ENCODE measurements at places on chromosomes 1 and 21.

- DNase-seq = no peak
These were observed 8.3 kb downstream of the SFPQ start for GRCh38 chr1:35184495-35185199.

- DNase-seq = peak; percentile 87
These were observed 953 bp upstream of the NDUFS2 start for GRCh38 chr1:161200992-161201835.

- DNase-seq = no peak
These were observed 41.7 kb downstream of the UMODL1 start for GRCh38 chr21:42112857-42113256.

GRCh38 chr1:93033029-93033428, 46.1 kb upstream of the MTF2 start:
- peak; percentile 41 for DNase-seq

GRCh38 chr1:216812966-216813365, 89.7 kb upstream of the ESRRG start:
- no peak for DNase-seq

DNA sequence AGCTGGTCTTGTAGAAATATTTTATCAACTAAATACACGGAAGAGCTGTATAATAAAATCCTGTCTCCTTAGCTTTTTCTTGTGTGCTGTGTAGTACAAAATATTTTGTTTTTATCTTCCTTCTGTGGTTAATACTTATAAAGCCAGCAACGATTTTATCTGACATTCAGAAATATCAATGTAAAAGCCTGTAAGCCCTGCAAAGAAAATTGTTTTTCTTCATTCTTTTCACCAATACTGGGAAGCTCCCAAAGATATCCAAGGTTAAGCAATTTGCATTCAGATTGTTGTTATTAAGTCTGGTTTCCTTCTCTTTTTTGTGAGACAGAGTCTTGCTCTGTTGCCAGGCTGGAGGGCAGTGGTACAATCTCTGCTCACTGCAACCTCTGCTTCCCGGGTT, 38.0 kb upstream of the KIF26B start:
- no peak for DNase-seq

GRCh38 chr1:119347858-119348257, 20.7 kb upstream of the HAO2 start:
- DNase-seq = peak; percentile 93

- DNase-seq = no peak
These were observed 279.7 kb downstream of the FAM72C start for GRCh38 chr1:143691971-143692529.

GRCh38 chr1:245465666-245466065, 310.9 kb downstream of the KIF26B start:
- DNase-seq = no peak

- DNase-seq = no peak
These were observed 5.6 kb upstream of the MTARC2 start for GRCh38 chr1:220742520-220742919.

- no peak for DNase-seq
These were observed 59.0 kb upstream of the ATP2B4 start for GRCh38 chr1:203567596-203567995.

GRCh38 chr1:176445402-176445801, 17.6 kb upstream of the PAPPA2 start:
- no peak for DNase-seq

DNA sequence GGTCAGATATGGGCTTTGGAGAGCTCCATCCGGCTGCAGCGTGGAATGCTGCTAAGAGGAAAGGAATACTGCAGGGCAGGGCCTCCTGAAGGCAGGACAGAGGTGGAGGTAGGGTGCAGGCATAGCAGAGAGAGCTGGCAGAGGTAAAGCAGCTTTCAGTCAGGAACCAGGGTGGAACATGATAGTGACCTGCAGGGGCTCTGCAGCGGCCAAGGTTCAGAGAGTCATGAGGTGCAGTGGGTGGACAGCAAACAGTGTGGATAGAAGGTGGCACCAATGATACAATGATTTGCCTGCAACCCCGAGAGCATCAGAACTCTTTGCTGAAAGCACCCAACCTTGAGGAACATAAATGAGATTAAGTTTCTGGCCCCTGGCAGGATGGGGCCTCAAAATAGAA, 119.3 kb downstream of the BEND5 start:
- no peak for DNase-seq

- DNase-seq = no peak
These were observed 17.6 kb downstream of the SYNJ1 start for GRCh38 chr21:32710069-32710784.

DNA sequence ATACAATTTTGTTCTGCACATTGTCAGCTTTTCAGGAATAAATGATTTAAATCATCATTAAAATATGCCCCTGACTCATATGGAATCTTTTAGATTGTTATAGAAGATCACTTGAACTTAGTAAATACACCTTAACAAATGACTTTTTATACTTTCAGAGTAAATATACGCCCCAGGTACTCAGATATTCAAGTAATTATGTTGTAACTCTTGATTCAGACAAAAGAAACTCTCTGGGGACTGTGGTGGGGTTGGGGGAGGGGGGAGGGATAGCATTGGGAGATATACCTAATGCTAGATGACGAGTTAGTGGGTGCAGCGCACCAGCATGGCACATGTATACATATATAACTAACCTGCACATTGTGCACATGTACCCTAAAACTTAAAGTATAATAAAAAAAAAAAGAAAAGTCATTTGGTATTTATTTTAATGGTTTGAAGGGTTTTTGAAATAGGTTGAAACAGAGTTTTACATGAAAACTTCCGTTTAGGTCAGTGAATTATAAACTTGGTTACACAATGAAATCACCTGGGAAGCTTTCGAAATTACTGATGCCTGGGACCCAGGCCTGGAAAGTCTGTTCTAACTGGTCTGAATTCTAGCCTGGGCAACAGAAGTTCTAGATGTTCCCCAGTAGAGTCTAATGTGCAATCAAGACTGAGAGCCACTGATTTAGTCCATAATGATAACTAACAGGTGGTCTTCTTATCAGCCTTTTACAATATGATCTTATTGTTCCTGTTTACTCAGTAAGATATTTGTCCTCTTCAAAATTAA, 320.5 kb upstream of the NR5A2 start:
- no peak for DNase-seq

GRCh38 chr1:222711319-222712252, 705 bp downstream of the AIDA start:
- peak; percentile 39 for DNase-seq

DNA sequence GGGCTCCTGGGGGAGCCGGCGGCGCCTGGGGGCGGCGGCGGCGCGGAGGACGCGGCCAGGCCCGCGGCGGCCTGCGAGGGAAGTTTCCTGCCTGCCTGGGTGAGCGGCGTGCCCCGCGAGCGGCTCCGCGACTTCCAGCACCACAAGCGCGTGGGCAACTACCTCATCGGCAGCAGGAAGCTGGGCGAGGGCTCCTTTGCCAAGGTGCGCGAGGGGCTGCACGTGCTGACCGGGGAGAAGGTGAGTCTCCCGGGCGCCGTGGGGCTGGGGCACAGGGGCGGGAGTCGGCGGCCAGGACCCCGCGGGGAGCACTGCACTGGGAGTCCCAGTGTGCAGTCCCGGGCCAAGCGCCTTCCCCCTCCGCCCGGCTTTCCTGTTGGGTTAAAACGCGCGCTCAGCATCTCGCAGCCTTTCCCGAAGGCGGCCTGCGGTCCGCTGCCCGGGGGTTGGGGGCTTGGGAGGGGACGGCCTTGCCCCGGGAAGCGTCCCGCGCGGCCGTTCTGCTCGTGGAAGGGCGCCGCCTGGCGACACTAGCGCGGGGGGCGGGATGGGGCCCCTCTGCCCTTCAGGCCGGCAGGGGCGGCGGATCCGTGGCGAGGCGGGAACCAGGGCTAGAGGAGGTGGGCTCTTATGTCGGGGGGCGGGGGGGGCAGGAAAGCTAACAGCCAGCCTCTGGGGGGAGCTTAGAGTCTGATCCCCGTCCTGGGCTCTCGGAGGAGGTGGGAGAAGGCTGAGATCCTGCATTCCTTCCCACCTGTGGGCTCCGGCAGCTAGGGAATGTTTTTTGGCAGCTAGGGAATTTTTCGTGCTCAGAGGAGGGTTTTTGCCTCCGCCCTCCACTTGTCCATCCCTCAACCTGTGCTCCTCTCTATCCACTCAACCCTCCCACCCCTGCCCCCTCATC, 1.1 kb downstream of the HUNK start:
- peak; percentile 13 for DNase-seq

- no peak for DNase-seq
These were observed 31.2 kb downstream of the PIK3C2B start for GRCh38 chr1:204463125-204464060.

DNA sequence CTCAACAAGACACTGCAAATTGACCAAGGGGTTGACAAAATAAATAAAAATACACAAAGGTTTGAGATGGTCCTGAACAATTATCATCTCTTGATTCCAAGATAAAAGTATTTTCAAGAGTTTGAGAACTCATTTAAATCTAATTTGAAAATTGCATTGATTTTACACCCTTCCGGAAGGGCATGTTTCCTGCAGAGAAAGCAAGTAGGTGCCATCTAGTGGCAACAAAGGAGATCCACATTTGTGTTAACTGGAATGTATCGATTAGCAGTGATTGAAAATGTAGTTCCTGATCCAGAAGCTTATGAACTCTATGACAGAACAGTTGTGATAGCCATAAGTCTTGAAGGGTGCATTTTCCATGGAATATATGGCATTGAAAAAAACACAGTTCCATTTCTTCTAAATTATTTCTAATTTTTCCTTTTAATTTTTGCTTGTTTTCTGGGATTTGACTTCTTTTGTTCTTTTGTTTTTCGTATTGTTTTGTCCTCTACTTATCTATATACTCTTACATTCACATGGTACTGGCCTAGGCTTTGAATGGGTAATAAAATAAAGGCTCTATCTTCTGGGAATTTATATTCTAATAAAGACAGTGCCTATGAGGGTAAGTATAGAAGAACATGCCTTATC, 143.7 kb downstream of the DNM3 start:
- no peak for DNase-seq

GRCh38 chr1:201329801-201330200, 46.5 kb downstream of the PKP1 start:
- no peak for DNase-seq

GRCh38 chr1:61386323-61386722, 304.0 kb downstream of the NFIA start:
- DNase-seq = no peak

GRCh38 chr1:8424539-8425116, 106.7 kb downstream of the SLC45A1 start:
- peak; percentile 80 for DNase-seq

GRCh38 chr1:89454845-89455521, 69.6 kb upstream of the LRRC8B start:
- peak; percentile 59 for DNase-seq

Data from MV-4-11 (cell line).